ENCODE measurements at places on chromosomes 6 and 20. TPM values are rescaled to one million over a fixed set of nuclear protein-coding genes. Genes with fewer than 3 reads are reported as not detected.

- H3K4me3 ChIP-seq: no peak overlapping the region
- no peak for DNase-seq
- H3K36me3 ChIP-seq: no peaks in the 10 kb centered on the region
- peak overlapping the region; percentile 31 for H3K27ac ChIP-seq
Observed at GRCh38 chr20:24381886-24382285, 87.5 kb upstream of the SYNDIG1 start.

DNA sequence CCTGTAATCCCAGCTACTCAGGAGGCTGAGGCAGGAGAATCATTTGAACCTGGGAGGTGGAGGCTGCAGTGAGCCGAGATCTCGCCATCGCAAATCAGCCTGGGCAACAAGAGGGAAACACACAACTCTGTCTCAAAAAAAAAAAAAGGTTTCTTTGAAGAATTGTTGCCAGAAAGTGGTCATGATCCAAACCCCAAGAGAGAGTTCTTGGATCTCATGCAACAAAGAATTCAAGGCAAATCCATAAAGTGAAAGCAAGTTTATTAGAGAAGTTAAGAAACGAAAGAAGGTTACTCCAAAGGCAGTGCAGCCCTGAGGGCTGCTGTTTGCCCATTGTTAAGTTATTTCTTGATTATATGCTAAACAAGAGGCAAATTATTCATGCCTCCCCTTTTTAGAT, 14.5 kb upstream of the KIFC1 start:
- no peak overlapping the region for H3K27ac ChIP-seq
- H3K27me3 ChIP-seq: no peaks in the 10 kb centered on the region
- DNase-seq: no peak
- peaks cover 23% of the 10 kb centered on the region for H3K4me1 ChIP-seq

DNA sequence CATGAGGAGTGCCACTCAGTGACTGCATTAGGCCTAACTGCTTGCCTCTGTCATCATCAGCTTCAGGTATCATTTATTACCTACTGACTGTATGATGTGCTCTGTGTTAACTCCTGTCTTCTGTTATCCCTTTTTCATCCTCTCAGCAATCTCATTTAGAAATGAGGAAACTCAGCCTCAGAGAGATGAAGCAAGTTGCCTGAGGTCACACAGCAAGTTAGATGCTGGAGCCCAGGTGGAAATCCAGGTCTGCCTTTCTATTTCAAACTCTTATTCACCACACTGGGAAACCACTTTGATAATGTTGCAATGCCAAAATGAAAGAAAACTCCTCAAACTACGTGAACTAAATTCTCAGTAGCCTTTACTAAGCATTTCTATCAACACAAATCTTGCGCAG, 1.3 kb downstream of the FERMT1 start:
- DNase-seq: no peak
- H3K36me3 ChIP-seq: no peaks in the 10 kb centered on the region
- no peaks in the 10 kb centered on the region for H3K4me1 ChIP-seq
- peaks cover 12% of the 10 kb centered on the region for H3K27me3 ChIP-seq

ALDH8A1 gene
- not detected for polyA plus RNA-seq

- H3K36me3 ChIP-seq: no peaks in the 10 kb centered on the region
- DNase-seq: no peak
- no peak overlapping the region for H3K4me3 ChIP-seq
- H3K27ac ChIP-seq: no peak overlapping the region
- H3K4me1 ChIP-seq: no peaks in the 10 kb centered on the region
Observed at GRCh38 chr6:10383331-10384090, 31.4 kb downstream of the TFAP2A start.

DNA sequence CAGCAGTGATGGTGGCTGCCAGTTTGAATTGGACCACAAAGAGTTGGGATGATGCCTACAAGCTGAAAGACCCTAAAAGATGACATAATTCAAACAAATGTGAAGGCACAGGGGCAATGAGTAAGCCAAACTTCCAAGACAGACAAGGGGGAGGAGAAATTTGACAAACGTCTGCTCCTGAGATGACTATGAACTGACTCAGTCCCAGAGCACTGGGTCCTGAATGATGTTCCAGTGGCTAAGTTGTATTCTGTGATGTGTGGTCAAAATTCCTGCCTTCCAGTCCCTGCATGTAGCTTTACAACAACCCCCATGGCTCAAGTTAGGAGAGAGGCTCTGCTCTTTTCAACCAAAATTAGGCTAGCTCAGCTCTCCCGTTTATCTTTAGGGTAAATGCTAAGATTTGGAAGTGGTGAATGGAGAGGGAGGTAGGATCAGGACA, 86.1 kb upstream of the SIRPA start:
- DNase-seq: no peak
- no peaks in the 10 kb centered on the region for H3K27me3 ChIP-seq
- H3K4me3 ChIP-seq: no peak overlapping the region
- H3K36me3 ChIP-seq: no peaks in the 10 kb centered on the region
- H3K4me1 ChIP-seq: peaks cover 18% of the 10 kb centered on the region

CGA gene
- polyA plus RNA-seq: not detected

DNA sequence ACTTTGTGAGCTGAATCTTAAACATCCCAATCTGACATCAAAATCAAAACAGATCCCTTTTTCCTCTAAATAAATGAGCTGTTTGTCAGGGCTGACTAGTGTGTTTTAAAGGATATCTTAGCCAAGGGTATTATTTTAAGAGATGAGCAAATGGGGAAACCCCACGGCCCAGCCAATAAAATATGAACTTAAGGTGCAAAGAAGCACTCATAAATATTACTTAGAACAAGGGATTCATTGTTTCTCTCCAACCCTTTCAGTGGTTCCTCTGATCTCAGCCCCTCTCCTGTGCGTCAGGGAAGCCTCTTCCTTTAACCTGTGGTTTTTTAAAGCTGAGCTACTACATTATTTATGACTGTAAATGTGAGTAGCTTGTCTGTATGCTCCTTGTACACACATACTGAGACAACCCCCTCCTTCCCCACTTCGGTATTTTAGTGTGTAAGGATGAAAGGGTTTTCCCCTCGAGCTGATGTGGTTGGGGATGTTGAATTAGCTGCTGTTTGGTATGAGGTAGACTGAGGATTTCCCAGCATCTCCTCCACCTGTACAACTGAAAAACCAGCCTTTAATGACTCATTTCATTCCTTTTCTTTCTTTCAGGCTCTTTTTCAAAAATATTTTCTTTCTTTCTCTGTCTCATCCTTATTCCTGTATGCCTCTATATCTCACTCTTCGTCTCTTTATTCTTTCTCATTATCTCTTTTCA, 6.5 kb downstream of the BMP5 start:
- H3K27me3 ChIP-seq: no peaks in the 10 kb centered on the region
- no peaks in the 10 kb centered on the region for H3K4me1 ChIP-seq
- DNase-seq: no peak
- H3K36me3 ChIP-seq: no peaks in the 10 kb centered on the region
- no peak overlapping the region for H3K27ac ChIP-seq
- no peak overlapping the region for H3K4me3 ChIP-seq

PKHD1 gene
- not detected for polyA plus RNA-seq

DNA sequence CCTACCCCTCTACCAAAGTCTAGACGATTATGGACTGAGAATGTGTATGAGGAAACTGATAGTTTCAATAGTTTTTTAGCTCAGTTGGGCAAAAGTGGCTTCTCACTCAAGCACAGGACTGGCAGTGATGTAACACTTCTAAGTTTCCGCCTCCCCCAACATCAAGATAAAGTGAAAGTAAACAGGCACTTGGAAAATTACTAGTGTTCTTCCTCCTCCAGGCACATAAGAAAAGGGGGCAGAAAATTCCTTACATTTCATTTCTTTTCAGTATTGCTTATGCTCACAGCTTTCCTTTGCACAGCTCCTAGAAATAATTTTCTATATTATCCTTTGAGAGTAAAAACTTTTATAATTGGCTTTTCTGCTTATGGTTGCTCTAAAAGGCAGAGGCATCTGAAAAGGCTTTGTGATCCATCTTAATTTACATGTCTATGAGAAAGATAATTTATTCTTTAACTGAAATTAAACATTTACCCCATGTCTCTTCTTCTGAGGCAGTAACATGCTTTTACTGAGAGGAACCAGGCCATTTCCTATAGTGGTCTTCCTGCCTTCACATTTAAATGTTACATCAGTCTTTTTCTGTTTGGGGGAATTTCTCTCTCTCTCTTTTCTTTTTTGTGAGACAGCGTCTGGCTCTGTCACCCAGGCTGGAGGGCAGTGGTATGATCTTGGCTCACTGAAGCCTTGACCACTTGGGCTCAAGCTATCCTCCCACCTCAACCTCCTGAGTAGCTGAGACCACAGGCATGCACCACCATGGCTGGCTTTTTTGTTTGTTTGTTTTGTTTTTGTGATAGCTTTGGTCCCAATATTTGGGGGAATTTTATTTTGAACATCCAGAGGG, 65.0 kb upstream of the EEF1A1 start:
- H3K36me3 ChIP-seq: no peaks in the 10 kb centered on the region
- peak overlapping the region; percentile 93 for H3K27ac ChIP-seq
- H3K4me3 ChIP-seq: peak overlapping the region; percentile 4
- H3K4me1 ChIP-seq: peaks cover 36% of the 10 kb centered on the region
- DNase-seq: no peak
- H3K27me3 ChIP-seq: no peaks in the 10 kb centered on the region

DNA sequence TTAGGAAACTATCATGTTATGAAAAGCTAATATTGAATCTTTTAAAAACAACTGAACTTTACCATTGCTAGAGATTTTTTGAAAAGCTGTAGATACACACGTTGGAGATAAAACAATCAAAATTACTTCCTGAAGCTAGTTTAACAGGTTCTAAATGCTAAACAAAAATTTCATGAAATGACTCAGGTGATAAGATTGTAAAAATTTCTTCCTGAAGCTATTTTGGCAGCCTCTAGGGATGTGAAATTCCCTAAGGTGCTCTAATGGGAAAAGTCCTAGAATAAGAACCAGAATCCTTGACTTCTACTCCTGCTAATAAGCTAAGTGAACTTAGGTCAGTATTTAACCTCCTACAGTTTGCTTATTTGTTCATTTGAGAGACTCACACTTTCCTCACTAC, 8.5 kb downstream of the GCM2 start:
- H3K36me3 ChIP-seq: no peaks in the 10 kb centered on the region
- H3K27me3 ChIP-seq: no peaks in the 10 kb centered on the region
- no peaks in the 10 kb centered on the region for H3K4me1 ChIP-seq
- H3K4me3 ChIP-seq: no peak overlapping the region
- H3K27ac ChIP-seq: no peak overlapping the region
- DNase-seq: no peak

DNA sequence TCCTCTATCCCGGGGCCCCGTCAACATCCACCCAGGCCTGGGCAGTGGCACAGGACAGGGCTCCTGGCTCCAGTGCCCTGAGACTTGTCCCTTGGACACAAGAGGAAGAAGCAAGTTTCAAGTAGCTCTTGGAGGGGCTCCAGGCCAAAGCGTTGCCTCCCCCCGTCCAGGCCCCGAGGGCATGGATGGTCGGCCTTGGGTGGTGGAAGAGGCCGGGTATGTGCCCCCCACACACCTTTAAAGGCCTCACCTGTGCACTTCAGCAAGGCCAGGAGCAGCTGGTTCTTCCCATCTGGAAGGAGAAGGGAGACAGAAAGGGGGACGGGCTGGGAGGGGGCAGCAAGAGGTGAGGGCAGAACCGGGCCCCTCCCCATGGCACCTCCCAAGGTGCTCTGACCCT, 190.3 kb downstream of the PREX1 start:
- no peak overlapping the region for H3K27ac ChIP-seq
- H3K4me3 ChIP-seq: no peak overlapping the region
- DNase-seq: no peak
- no peaks in the 10 kb centered on the region for H3K36me3 ChIP-seq

DNA sequence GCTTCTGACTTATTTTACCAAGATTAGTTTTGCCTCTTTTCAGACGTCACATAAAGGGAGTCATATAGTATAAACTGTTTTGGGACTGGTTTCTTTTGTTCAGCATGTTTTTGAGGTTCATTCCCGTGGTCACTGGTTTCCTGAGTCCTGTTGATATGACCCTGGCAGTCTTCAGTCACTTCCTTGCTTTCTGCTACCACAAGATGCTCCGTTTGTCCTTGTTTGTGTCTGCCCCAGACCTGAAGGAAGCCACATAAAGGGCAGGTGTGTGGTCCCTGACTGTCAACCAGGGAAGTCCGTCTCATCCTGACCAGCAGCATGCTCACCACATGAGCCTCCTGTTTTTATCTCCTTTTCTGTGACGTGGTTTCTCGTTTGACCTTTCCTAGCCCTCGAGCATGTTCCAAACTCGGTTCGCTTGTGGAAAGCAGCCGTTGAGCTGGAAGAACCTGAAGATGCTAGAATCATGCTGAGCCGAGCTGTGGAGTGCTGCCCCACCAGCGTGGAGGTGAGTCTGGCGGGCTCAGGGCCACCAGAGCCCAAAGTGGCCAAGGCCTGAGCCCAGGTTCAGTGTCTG, 26.1 kb upstream of the C20orf204 start:
- no peaks in the 10 kb centered on the region for H3K4me1 ChIP-seq
- peaks cover 45% of the 10 kb centered on the region for H3K36me3 ChIP-seq
- no peak for DNase-seq
- no peaks in the 10 kb centered on the region for H3K27me3 ChIP-seq
- H3K27ac ChIP-seq: no peak overlapping the region

GRCh38 chr20:48467622-48468021, 360.2 kb downstream of the PREX1 start:
- DNase-seq: no peak
- H3K4me3 ChIP-seq: no peak overlapping the region
- H3K4me1 ChIP-seq: no peaks in the 10 kb centered on the region
- no peak overlapping the region for H3K27ac ChIP-seq
- H3K36me3 ChIP-seq: no peaks in the 10 kb centered on the region

FAXC gene
- 2.3 TPM for polyA plus RNA-seq

DNA sequence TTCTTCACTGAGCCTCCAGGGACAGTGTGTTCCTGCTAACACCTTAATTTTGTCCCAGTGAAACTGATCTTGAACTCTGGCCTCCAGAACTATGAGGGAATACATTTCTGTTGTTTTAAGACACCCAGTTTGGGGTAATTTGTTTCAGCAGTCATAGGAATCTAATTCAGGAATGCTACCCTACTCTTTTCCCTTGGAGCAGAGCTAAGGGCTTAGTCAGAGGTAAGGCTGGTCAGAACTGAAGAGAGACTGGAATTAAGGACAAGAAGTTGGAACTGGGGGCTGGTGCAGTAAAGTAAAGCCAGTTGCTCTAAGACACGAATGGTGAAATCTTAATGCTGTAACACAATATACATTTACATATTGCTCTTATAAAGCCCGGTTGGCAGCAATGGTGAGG, 809.7 kb downstream of the MAFB start:
- H3K4me3 ChIP-seq: no peak overlapping the region
- no peak overlapping the region for H3K27ac ChIP-seq
- H3K4me1 ChIP-seq: peaks cover 21% of the 10 kb centered on the region
